ENCODE measurements at places on chromosomes 12 and 14.

GRCh38 chr14:83251402-83251801, 1717.7 kb upstream of the SEL1L start:
- no peak for DNase-seq

DNA sequence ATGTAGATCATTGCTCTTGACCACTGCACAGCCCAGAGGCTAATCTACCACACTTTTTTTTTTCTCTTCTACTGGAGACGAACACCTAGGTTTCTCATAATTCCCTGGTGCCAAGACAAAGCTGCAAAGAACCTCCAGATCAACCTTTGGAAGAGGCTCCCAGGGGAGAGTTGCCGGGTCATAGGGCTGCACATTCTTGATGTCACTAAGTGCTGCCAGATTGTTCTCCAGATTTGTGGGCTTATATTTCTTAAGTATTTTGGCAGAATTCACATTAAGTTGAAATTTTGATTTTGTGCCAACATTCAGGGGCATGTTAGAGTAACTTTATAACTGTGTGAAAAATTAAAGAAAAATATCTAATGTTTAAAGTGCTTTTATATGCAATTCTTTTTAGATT, 13.5 kb upstream of the PDZRN4 start:
- no peak for DNase-seq

DNA sequence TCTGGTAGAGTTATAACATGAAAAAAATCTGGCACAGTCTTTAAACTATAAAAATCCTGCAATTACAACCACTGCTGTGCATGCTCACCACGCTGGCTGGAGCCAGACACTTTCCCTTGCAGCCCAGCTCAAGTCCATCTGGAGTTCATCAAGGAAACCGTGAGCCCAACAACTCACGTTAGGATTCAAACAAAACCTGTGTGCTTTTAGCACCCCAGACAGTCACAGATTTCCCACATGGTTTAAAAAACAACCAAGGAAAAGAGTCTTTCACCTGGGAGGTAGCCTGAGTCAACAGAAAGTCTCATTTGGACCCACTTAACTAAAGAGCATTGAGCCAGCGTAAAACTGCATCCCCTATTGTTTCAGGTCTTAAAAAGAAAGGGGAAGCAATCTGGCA, 4.7 kb downstream of the LRIG3 start:
- DNase-seq, result no peak

DNA sequence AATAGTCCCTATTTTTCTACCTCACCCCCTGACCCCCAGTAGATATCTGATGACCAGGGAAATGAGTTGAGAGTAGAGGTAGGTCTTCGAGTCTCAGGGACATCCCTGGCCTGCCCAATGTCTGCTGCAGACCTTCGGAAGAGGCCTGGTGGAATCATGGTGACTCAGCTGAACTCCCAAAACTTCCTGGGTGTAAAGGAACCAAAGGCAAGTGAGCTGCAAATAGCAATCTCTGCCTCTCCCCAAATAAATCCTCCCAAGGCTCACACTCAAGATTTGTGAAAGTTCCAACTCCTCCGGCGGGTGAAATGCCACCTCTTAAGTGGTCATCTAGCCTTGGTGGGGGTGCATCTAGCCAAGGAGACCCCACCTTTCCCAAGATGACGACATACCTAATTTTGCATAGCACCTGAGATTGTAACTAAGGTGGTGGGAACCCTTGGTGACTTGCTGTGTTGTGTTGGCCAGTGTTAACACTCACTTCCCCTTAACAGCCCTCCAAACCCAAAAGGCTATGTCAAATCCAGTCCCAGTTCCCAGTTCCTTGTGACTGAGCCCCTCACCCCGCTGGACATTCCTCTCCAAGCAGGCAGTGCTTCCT, 6.3 kb downstream of the ZFP36L1 start:
- no peak for DNase-seq

- DNase-seq, result no peak
Observed at GRCh38 chr12:3405821-3406220, 85.2 kb upstream of the PRMT8 start.

DNA sequence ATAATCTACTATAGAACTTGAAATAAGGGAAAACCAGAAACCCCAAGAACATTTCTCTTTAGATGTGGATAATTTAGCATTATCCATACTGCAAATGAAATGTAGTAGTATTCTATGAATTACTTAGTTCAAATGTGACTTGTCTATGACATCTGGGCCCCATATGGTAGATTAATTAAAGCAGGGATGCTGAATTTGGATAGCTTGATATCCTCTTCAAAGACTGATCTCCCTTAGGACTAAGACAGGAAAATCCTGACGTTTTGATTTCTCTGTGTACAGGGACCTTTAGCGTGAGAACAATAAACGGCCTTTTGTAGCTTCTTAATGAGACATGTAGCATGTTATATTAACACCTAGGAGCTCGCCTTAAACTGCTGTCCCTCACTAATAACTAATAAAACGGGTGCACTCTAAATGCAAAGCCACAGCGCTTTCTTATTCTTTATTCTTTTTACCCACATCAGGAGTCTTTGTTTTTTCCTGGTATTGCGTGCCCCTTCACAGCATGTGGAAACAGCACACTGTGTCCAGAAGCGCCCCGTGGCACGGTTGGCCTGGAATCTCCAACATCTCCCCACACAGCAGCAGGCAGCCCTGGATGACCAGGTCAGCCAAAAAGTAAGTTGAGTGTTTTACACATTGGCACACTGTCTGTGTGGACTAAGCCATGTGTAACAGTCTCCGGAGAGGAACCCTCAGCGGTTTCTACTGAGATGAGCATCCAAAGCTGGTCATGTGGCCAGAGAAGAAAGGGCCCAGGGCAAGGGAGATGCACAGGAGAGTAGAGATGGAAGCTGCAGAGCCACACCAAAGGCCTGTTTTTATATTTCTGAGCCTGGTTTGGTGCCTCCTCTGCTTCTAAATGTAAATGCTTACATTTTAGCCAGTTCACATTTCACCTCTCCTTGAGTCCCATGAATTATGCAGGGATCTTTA, 93.1 kb downstream of the SRGAP1 start:
- DNase-seq, result no peak

- DNase-seq, result no peak
Observed at GRCh38 chr12:85956081-85956480, 82.0 kb downstream of the NTS start.

DNA sequence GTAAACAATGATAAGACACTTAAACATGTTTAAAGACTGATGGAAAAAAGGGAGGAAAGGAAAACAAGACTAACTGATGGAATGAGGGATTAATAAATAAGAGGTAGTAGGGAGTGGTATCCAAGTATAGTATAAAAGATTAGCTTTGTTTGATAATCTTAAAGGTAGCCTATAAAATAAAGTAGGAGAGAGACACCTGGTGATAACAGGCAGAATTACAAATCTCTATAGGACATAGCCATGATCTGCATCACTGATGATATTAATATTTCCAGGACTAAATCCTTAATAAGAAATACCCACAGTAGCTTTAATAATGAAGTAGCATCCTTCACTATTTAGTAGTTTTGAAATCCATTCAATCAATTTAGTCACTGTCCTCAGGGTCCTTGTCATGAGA, 30.4 kb downstream of the DLGAP5 start:
- DNase-seq, result no peak

GRCh38 chr12:10184261-10184843, 5.5 kb downstream of the TMEM52B start:
- DNase-seq, result no peak

DNA sequence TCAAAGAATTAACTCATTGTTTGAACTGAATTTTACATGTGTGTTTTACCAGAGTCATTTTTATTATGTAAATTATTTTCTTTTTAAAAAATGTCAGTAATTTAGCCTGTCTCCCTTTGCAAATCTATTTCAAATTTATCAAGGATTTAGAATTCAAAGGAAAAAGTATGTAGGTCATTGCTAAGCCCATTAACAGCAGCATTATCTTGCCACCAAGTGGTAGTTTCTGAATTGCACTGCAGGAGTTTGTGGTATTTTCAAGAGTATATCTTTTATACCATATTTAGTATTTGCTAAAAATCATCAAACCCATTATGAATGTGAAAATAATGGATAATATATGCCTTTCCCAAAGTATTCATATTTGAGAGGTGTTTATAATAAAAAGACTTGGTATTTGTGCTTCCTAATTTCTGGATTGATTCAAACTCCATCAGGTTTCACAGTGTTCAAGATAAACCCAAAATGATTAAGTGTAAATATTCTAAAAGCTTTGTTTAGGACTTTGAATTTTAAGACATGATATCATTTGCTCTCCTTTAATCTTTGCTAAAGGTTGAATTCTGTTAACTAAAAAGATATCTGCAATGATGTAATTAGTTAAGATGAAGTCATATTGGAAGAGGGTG, 711.4 kb downstream of the FSCB start:
- no peak for DNase-seq

DNA sequence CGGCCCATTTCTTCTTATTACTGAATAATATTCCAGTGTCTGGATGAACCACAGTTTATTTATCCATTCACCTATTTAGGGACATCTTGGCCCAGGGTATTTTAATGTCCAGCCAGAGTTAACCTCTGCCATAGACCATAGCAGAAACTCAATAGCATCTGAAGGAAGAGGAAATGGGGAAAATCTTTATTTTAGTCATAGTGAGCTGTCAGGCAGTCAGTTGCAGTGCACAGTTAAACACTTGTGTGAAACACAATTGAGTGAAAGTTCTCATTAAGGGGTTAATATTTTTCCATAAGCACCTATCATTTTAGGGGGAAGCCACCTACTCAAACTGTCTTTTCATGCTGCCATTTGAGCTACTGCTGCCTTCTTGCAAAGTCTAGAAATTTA, 197.3 kb upstream of the PPFIA2 start:
- DNase-seq, result no peak

DNA sequence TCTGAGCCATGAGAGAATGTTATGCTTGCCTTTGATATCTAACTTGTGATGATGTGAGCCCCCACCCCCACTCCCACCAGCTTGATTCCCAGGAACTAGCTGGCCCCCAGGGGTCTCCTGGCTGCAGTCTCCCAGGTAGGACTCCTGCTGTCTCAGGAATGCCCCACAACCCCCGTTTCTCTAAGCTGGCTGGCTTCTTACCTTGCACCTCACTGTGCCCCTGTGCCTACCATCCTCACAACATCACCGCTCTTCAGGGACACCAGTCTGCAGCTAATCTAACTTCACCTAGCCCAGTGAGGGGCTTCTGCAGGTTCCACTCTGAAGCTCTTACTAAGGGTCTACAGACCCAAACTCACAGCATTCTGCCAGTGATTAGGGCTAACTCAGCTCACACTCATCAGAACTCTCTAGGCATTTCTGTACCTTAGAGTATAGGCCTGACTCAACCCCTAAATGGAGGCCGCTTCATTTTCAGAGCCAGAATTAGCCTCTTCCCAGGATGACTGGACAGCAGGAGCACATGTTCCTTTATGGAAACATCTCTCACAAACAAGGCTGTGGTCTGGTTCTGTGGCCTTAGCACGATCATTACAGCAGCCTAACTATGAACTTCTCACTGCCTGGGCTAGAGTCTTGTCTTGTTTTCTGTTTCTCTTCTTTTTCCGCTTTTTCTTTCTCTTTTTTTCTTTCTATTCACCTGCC, 72.8 kb upstream of the IFNG-AS1 start:
- DNase-seq, result peak; percentile 13

DNA sequence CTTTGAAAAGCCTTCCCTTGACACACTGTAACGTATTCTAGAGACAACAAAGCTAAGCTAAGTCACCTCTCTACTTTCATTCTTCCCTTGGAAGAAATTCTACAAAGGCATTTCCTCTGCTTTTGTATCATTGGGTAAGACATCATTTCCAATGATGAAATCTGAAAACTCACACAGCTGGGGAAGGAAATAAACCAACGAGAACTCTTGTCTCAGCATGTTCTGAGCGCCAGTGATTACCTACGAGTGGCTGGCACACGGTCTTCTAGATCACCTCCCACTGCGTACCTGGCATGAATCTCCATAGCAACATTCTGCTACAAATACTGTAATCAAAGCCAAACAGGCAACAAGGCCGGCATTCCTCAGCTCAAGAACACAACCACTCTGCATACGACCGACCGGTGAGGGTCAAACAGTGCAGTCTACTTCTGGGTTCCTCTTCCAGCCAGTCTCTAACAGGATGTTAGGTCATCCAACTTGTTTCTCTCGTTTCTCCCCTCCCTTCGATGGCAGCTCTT, 7.6 kb downstream of the VPS37B start:
- peak; percentile 46 for DNase-seq

DNA sequence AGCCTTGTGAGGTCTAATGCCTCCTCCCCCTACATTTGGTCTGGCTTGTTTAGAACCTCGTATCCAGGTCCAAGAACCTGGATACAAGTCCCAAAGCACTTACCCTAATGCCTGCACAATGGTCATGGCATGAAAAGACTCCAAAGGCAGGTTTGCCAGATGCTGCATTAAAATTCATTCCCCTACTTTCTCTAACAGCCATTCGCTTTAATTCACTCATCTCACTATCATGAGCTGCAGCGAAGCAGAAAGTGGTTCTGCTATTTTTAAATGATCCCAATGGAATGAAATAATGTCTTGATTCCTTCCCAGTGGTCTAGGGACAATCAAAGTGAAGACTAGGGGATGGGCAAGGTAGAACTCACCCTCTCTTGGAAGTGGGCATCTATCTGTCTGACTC, 72.5 kb upstream of the MAX start:
- no peak for DNase-seq

DNA sequence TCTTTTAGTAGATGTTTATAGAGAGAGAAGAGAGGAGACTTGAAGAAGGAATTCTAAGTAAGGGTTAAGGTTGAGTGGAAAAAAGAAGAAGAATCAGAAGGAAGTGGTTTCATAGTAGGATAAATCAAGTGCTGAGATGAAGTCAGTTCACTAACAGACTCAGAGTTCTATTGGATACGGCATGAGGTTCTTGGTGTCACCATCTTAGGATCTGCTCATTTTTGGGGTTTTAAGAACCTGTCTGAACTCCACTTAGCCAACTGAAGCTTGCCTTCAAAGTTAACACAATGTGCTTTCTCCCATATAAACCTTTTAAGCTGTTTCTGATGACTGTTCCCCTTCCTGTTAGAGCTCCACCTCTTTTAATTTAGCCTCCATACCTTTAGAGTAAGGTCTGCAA, 152.6 kb downstream of the PRKCH start:
- DNase-seq, result no peak

Data from activated CD4-positive, alpha-beta T cell treated with anti-CD3 and anti-CD28 coated beads for 48 hours (primary cell).